Trophoblast cell (in vitro differentiated cells and primary cell): ENCODE measurements at places on chromosomes 7 and 10.

DNA sequence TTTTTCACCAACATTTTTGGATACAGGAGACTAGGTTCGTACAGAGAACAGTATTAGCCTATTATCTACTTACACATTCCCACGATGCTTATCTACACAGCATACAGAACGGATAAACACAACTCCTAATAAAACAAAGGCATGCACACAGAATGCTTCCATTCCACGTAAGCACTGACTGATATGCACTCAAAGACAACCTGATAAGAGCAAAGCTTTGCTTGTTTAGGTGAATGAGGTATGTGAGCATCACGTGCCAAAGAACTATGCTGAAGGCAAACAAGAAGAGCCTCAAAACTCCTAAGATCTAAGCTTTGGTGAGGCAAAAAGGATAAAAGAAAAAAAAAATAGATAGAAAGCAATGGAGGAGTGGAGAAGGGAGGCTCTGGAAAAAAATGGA lies 413.5 kb upstream of the LRRN3 start:
- no peak overlapping the region for H3K4me3 ChIP-seq
- H3K27ac ChIP-seq: no peak overlapping the region
- H3K36me3 ChIP-seq: peaks cover 2% of the 10 kb centered on the region
- H3K4me1 ChIP-seq: no peaks in the 10 kb centered on the region
- H3K27me3 ChIP-seq: no peaks in the 10 kb centered on the region

- no peaks in the 10 kb centered on the region for H3K27me3 ChIP-seq
- H3K27ac ChIP-seq: peak overlapping the region; percentile 74
- peaks cover 6% of the 10 kb centered on the region for H3K4me1 ChIP-seq
- no peaks in the 10 kb centered on the region for H3K36me3 ChIP-seq
- no peak overlapping the region for H3K4me3 ChIP-seq
- DNase-seq: no peak
These were observed 142.6 kb upstream of the LSM8 start for GRCh38 chr7:118041251-118041878.

DNA sequence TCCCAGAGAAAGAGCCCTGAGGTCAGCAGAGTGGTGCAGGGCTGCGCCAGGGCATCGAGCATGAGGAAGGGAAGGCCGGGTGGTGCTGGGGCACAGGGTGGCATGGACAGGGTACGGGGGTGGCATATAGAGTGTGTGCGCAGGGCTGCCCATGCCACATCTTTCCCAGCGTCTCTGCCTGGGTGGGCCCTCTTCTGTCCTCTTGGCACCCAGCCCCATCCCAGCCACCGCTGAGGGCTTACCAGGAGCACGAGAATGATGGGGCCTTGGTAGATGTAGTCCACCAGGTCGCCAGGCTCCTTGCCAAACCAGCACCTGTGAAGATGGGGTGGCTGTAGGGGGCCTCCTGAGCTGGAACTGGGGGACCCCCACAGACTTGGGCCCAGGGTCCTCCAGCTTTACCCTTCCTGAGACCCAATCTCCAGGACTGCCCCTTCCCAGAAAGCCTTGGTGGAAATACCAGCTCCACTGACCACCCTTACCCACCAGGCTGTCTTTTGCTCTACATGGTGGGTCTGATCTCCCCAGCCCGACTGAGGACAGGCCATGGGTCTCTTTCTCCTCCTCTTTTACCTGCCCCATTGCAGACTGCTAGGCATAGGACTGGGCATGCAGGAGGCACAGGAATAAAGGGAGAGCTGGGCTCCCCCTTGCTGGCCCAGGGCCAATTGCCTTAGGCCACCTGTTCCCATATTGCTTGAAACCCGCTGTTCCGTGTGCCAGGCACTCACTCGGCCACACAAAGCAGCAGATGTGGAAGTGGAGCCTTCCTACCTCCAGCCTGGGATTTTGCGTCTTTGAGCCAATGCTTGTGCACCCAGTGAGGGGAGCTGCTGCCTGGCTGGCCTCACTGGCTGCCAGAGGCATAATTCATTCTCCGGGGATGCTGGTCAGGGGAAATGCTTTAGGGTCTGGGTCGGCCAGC lies 21.7 kb downstream of the CRHR2 start:
- no peaks in the 10 kb centered on the region for H3K4me1 ChIP-seq
- H3K36me3 ChIP-seq: no peaks in the 10 kb centered on the region
- H3K27me3 ChIP-seq: no peaks in the 10 kb centered on the region

DNA sequence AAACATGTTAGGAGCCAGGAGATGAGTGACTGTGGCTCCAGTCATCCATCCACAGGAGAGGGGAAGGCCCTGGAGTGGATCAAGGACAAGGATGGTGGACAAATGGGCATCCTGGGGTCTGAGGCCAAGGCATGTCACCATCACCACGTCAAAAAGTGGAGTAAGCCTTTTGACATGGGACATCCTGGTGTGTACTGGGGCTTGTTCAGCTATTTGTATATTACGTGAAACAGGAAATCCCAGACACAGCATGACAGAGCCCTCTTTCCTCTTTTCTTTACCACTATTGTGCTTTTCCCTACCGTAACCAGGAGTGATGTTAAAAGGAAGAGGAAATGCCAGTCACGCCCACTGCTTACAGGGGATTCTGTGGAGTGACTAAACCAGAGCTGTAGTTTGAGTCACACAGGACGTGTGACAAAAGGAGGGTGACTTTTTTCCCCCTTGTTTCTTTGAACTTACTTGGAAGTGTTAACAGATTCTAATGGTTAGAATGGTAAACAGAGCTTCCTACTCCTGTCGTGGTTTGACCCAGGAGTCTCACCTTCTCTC lies 15.4 kb downstream of the ACSL5 start:
- H3K4me3 ChIP-seq: no peak overlapping the region
- H3K27ac ChIP-seq: peak overlapping the region; percentile 10
- H3K36me3 ChIP-seq: no peaks in the 10 kb centered on the region
- peaks cover 5% of the 10 kb centered on the region for H3K4me1 ChIP-seq
- H3K27me3 ChIP-seq: no peaks in the 10 kb centered on the region

GRCh38 chr10:94780844-94781243 lies 18.4 kb downstream of the CYP2C19 start:
- H3K27ac ChIP-seq: no peak overlapping the region
- no peak for DNase-seq
- H3K4me3 ChIP-seq: no peak overlapping the region
- no peaks in the 10 kb centered on the region for H3K36me3 ChIP-seq
- no peaks in the 10 kb centered on the region for H3K4me1 ChIP-seq

DNA sequence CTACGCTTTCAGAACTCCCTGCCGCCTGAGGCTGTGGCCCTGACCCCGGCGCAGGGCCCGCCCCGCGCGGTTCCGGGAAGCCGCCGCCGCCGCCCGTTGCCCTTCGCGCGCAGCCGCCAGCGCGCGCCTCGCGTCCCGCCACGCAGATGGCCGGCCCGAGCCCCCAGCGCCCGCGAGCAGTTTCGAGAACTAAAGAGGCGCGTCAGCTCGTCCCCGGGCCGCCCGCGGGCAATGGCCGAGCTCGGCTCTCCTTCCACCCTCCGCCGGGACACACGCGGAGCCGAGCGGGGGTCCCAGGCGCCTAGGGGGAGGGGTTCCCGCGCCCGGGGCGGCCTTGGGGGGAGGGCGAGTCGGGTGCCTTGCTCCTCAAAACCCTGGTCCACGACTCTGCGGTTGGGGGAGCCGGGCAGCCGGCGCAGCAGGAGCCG lies 1.8 kb downstream of the HNRNPF start:
- peak; percentile 67 for DNase-seq
- H3K4me1 ChIP-seq: peaks cover 13% of the 10 kb centered on the region
- H3K27me3 ChIP-seq: no peaks in the 10 kb centered on the region
- peaks cover 4% of the 10 kb centered on the region for H3K36me3 ChIP-seq

DNA sequence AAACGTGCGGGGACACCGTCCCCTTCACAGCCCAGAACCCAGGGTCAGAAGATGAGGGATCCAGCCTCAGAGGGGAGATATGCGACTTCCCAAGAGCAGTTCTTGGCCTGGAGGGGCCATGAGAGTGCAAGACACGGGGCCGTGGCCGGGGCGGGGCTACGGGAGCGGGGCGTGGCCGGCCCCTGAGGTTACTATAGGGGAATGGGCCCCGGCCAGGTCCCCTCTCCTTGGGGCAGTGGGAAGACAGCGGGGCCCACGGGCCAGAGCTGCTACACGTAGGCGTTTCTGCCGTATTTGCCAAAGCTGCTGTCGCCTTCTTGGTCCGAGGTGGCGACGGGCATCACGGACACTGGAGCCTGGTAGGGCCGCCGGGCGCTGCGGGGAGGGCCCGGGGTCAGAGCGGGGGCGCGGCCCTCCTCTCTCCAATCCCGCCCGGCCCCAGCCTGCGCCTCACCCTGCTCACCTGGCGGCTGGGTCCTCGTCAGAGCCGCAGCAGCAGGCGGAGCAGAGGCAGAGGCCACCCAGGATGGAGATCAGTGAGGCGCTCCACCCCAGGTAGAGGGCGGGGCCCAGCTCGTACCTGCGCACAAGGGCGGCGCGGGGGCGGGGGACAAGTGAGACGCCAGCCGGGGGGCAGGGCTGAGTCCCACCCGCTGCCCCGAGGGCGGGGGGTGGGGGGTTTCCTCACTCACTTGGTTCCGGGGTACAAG lies 5.3 kb downstream of the CLDN15 start:
- H3K36me3 ChIP-seq: peaks cover 21% of the 10 kb centered on the region
- H3K4me1 ChIP-seq: peaks cover 10% of the 10 kb centered on the region
- H3K27ac ChIP-seq: peak overlapping the region; percentile 44
- H3K4me3 ChIP-seq: peak overlapping the region; percentile 68
- DNase-seq: peak; percentile 89

DNA sequence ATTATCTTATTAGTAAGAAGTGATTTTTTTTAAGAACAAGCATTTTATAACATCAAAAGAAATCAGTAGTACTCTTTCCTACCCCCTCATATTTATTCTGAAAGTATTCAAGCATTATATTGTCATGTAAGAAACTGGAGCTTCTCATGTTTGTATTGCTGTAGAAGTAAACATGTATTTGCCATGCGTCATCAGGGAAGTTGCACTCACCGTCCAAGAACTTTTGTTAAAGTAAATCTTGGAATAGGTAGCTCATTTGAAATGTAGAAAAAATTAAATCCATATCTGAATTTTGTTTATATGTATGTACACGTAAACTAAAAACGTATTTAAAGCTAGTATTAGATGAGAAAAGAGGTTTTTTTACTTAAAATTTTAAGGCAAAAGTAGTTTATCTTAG lies 96.8 kb downstream of the PTEN start:
- H3K27me3 ChIP-seq: no peaks in the 10 kb centered on the region
- peaks cover 2% of the 10 kb centered on the region for H3K4me1 ChIP-seq
- peaks cover 13% of the 10 kb centered on the region for H3K36me3 ChIP-seq

- H3K36me3 ChIP-seq: no peaks in the 10 kb centered on the region
- no peaks in the 10 kb centered on the region for H3K4me1 ChIP-seq
- H3K27me3 ChIP-seq: no peaks in the 10 kb centered on the region
- peak; percentile 90 for DNase-seq
- no peak overlapping the region for H3K4me3 ChIP-seq
These were observed 22.6 kb upstream of the CREB5 start for GRCh38 chr7:28389504-28390395.

GRCh38 chr7:121005996-121006584 lies 17.6 kb downstream of the CPED1 start:
- no peaks in the 10 kb centered on the region for H3K36me3 ChIP-seq
- no peak for DNase-seq
- no peak overlapping the region for H3K27ac ChIP-seq
- H3K27me3 ChIP-seq: no peaks in the 10 kb centered on the region
- no peak overlapping the region for H3K4me3 ChIP-seq

GRCh38 chr10:130463104-130463875 lies 327.1 kb downstream of the GLRX3 start:
- no peak overlapping the region for H3K4me3 ChIP-seq
- no peaks in the 10 kb centered on the region for H3K4me1 ChIP-seq
- no peak for DNase-seq
- no peaks in the 10 kb centered on the region for H3K27me3 ChIP-seq
- H3K27ac ChIP-seq: no peak overlapping the region

- no peak overlapping the region for H3K27ac ChIP-seq
- H3K36me3 ChIP-seq: no peaks in the 10 kb centered on the region
- H3K4me3 ChIP-seq: no peak overlapping the region
- peak; percentile 61 for DNase-seq
These were observed 48.6 kb downstream of the DGKI start for GRCh38 chr7:137798073-137798763.

GRCh38 chr7:133742709-133743538 lies 384.2 kb upstream of the LRGUK start:
- no peaks in the 10 kb centered on the region for H3K27me3 ChIP-seq
- no peak overlapping the region for H3K27ac ChIP-seq
- no peaks in the 10 kb centered on the region for H3K36me3 ChIP-seq
- H3K4me3 ChIP-seq: no peak overlapping the region
- DNase-seq: peak; percentile 48

DNA sequence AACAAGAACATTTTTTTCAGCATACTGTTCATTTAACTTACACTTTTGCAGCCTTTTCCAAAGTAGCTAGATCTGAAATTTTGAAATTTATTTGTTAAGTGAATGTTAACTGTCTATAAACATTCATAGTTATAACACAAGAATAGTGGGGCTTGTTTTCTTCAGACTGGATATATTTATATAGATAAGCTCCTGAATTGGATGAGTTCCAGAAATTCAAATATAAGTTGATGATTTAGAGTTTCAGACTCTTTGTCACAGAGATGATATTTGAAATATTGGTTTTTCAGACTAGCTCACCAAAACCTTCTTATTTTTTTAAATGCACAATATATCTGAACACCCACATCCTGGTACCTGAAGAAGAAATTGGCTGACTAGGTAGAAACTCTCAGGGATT lies 44.0 kb downstream of the ZNRF2 start:
- DNase-seq: no peak
- H3K36me3 ChIP-seq: no peaks in the 10 kb centered on the region
- no peak overlapping the region for H3K4me3 ChIP-seq
